Natural killer cell (primary cell): ENCODE measurements at places on chromosomes 1 and 21.

- DNase-seq: no peak
Observed at GRCh38 chr1:220213382-220213983, 58.8 kb downstream of the RAB3GAP2 start.

GRCh38 chr1:101846820-101847219 lies 149.9 kb downstream of the OLFM3 start:
- DNase-seq: no peak

- no peak for DNase-seq
Observed at GRCh38 chr1:182389619-182390047, 2.0 kb downstream of the GLUL start.

GRCh38 chr1:87089823-87090222 lies 175.4 kb downstream of the HS2ST1 start:
- DNase-seq: no peak

DNA sequence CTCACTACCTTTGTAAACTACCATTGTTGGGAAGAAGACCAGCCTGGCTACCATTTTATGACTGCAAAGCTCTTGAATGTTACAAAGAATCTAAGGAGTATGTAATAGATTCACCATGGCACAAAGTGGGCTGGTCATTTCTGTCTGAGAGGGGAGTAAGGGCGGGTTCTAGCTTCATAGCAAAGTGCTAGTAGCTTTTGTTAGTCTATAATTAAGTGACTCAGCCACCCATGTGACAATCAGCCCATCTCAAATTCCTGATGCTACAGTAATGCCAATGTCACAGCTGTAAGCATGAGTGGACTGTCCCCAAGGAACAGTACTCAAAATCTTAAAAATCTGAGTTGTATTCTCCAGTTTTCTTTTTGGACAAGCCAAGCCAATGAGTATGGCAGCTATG lies 15.4 kb upstream of the OTUD3 start:
- no peak for DNase-seq

GRCh38 chr1:8133657-8134430 lies 107.7 kb upstream of the ERRFI1 start:
- DNase-seq: no peak

DNA sequence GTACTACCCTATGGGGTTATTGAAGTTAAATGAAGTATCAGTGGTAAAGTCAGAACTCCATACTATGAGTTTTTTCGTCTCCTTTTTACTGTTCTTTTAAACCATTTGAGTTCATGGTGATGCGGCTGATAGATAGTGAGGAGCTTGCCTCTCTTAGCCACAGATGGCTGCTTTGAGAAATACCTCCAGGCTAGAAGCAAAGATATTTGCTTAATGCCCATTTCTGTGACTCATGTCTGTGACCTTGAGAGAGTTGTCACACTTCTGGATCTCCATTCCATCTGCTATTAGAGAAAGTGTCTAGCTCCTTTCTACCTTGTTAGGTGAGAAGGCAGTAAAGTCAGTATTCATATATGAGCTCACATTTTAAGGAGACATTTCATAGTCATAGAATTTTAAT lies 89.5 kb upstream of the PLXNA2 start:
- DNase-seq: no peak

DNA sequence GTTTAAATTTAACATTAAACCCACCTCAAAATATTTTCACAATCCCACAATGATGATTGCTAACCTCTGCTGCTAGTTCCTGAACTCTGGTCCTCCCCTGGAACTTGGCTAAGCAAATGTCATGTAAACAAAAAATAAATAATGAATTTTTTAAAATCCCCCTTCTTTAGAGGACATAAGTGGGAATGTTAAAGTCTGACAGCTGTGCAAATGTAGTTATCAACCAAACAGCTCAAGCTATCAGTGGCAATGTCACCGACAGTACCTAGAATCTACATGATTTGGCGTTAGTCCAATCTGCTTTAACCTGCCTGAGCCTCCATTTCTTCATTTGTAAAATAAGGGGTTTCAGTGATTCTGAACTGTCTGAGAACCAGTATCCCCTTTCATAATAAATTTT lies 67.7 kb downstream of the GDAP2 start:
- DNase-seq: no peak

DNA sequence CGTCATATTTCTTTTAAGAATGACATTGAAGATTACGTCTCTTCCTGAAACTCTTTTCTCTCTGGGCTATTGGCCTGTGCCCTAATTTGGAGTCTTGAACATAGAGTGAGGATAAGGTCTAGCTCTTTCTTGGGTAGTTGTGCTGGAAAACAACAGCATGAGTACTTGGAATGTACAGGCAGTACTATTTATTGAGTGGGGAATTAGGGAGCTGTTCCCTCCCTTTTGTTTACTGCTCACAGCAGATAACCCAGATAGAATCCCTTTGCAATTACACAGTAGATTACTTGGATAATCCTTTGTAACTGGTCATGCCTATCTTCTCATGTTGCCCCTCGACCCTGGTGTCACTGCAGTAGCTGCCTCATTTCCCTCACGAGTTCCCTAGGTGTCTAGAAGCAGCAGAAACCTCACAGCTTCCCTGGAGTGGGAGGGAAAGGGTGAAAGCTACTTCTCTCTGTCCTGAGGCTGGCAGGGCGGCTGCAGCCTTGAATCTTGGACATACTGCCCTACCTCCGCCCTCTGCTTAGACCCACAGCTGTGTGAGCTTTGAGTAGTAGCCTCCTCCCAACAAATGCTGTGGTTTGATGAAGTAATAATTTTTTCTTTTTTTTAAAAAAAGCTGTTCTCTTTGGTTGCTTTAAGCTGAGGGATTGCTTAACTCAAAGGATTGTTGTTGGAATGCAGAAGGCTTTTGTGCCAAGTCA lies 70.6 kb downstream of the FGGY start:
- DNase-seq: no peak

- DNase-seq: no peak
Observed at GRCh38 chr1:170214117-170215032, 68.6 kb downstream of the NTMT2 start.

DNA sequence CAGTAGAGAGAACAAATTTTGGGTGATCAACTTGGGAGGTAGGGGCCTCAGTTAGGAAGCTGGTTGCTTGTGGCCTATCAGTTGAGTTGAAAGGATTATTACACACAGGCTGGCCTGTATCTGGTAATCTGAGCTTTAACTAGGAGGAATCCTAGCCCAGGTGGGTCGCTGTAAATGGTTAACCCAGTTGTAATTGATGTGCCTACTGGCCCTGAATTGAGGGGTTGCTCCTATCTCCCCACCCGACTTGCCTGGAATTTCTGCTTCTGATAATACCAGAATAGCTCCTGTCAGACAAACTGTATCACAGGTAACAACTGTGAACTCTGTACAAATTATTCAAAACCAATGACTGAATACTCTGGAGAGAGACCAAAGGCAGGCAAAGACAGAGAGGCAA lies 210.4 kb upstream of the RUNX1 start:
- no peak for DNase-seq

DNA sequence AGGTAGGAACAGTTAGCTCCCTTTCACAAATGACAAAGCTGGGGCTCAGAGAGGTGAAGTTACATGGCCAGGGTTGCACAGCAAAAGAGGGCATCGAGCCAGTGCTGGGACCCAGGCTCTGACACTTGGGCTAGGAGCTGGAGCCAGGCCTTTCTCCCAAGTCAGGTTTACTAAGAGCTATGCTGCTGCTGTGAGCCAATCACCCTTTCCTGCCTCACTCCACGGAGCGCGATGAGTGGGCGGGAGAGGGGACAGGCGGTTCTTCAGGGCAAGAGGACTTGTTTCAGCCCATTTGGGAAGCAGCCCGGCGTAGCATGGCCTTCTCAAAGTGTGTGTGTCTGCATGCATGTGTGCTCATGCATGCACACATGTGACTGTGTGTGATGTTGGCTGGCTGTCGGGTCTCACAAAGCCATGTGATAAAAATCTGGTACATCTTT lies 10.6 kb downstream of the ID3 start:
- DNase-seq: peak; percentile 12

GRCh38 chr1:201377611-201378092 lies at the start of gene TNNT2:
TNNT2 (minus strand) TSS chr1:201377680; CDS start chr1:201373254, 4,426 bp downstream.
- DNase-seq: no peak

GRCh38 chr1:151774256-151774922 lies 11.1 kb upstream of the MRPL9 start:
- no peak for DNase-seq

GRCh38 chr21:26946744-26947446 lies 20.0 kb downstream of the ADAMTS5 start:
- DNase-seq: no peak
